A172 (cell line): ENCODE measurements at places on chromosomes 3 and 15.
A peak's percentile ranks its signal among the peaks of the same experiment; 100 is the strongest.

- no peak for DNase-seq
Measured at GRCh38 chr3:100252001-100252400, 8.8 kb upstream of the TBC1D23 start.

- peak; percentile 41 for DNase-seq
Measured at GRCh38 chr15:101187820-101188636, 63.8 kb downstream of the CHSY1 start.

GRCh38 chr3:110741891-110742290 lies 329.7 kb upstream of the NECTIN3 start:
- no peak for DNase-seq

GRCh38 chr3:30625541-30626438 lies 19.4 kb downstream of the TGFBR2 start:
- DNase-seq = peak; percentile 46

DNA sequence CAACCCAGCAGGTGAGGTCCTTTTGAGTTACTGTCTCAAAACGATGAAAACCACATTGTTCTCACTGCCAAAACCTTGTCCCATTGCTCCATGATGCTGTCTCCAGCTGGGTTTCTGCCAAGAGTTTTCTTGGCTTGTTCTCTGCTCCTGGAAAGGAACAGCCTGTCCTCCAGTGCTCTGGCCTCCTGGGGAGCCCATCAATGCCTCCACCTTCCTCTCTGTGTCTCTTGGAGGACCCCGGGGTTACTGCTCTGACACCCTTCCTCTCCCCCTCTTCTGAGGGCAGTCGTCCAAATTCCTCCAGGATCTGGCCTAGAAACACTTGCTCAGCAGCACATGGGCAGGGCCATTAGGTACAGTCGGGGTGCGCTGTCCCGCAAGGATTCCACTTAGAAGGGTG lies 63.9 kb upstream of the RGMA start:
- no peak for DNase-seq

DNA sequence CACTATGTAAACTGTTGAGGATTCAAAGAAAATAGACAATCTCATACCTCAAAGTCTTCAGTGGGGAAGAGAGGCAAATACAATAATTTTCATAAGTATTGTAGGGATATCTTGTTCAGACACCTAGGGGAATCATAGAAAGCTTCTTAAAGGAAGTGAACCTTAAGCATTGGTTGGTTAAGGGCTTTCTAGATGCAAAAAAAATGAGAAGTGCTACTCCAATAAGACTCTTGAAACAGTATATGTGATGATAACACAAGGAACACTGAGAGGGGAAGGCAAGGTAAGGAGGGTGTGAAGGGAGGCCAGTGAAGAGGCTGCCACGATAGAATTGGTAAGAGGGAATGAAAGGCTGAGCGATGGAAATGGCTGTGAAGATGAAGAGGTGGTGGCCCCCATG lies 104.1 kb downstream of the TPRG1 start:
- DNase-seq = no peak

- peak; percentile 14 for DNase-seq
Measured at GRCh38 chr3:62167566-62168262, 205.6 kb downstream of the FEZF2 start.

DNA sequence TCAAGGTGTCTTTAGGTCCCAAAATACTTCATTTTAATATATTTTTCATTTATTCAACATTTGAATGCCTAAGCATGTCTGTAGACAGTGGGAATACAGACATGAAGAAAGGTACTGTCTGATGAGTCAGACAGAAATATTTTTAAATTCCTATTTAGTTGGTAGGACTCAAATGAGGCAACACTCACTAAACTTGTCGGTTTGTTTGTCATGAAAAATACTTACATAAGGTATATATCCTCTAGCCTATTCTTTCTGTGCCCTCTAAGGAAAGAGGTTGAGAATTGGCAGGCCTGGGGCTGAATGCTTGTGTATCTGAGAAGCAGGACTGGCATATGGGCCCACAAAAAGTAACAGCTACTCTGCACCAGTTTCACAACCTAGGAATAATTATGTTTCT lies 423.6 kb upstream of the MDFIC2 start:
- DNase-seq = no peak

DNA sequence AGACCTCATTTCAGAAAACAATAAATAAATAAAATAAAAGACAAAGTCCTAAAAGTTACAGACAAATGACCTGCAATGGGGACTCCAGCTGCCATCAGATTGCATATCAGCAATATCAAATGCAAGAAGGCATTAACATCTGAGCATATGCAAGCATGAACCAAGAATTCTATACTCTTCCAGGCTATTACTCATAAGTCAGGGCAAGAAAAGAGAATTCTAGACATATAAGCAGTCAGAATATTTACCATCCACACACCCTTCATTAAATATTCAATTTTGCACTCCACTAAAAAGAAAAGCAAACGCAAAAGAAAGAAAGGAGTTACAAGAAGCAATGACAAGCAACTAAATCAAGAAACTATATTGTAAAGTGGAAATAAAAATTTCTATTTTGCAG lies 21.1 kb downstream of the PLA2G4F start:
- DNase-seq = no peak

DNA sequence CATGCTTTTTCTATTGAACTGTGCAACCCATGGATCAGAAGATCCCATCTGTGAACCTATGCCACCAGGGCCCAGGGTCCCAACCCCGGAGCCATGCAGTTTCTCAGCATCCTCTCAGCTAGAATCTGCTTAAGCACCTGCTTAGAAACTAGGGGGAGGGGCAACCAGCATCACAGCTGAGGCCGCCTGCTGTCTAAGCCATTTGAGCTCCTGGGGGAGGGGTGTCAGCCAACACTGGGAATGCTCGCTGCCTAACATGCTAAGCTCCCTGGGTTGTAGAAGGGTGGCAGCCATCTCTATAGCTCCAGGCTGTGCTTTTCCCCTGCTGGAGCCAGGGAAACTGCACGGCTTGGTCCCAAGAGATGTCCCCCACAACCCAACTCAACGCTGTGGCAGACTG lies 322.8 kb downstream of the EDEM1 start:
- DNase-seq = no peak

DNA sequence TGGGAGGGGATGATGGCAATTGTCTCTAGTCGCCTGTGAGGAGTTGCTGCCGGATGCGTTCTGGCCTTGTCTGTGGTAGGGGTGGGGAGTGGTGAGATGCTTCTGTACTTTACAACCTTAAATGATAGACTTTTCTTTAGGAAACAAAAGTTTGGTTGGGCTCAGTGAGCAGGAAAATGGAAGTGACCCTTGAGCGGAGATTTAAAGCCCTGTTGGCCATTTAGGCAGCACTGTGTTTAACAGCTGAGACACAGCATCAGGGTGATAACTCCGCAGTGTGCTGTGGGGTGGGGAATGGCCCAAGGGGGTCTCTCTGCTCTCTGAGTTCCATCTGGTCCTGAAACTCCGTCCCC lies 36.6 kb downstream of the SPSB4 start:
- no peak for DNase-seq

- no peak for DNase-seq
Measured at GRCh38 chr15:89366656-89367393, 32.2 kb upstream of the POLG start.

DNA sequence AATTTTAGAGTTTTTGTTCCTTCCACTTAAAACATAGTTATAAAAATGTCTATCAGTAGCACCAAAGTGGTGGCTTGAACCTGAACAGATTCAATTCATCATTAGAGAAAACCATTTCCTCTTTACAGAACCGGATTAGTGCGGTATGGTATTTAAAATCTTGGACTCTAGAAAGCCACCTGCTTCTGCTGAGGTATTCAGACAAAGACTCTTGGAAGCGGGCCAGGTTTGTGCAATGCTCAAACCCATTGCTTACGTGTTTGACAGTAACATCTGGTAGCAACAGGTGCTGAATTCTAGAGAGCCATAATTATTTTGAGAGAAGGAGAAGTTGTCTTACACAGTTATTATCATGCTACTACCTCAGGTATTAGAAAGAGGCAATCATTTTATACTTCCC lies 290.5 kb downstream of the NAALADL2 start:
- DNase-seq = peak; percentile 43

DNA sequence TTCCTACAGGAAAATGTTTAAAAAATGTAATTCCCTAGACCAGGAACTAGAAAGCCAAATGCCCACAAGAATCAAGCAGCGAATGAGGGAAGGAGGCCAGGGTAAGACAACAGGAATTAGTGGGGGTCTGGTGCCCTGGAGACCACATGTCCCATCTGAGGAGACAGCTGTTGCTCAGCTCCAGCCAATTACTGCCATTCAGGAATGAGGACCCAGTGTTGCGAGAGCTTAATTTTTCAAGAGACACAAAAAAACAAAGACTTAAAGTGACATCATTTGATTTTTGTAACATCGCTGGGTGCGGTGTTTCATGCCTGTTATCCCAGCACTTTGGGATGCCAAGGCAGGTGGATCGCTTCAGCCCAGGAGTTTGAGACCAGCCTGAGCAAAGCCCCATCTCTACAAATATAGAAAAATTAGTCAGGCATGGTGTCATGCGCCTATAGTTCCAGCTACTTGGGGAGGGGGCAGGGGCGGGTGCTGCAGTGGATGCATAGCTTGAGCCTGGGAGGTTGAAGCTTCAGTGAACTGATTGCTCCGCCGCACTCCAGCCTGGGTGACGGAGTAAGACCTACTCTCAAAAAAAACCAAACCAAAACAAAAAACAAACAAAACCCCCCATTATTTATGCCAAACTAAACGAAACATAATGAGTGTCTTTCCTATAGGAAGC lies 52.8 kb upstream of the LRIG1 start:
- no peak for DNase-seq

DNA sequence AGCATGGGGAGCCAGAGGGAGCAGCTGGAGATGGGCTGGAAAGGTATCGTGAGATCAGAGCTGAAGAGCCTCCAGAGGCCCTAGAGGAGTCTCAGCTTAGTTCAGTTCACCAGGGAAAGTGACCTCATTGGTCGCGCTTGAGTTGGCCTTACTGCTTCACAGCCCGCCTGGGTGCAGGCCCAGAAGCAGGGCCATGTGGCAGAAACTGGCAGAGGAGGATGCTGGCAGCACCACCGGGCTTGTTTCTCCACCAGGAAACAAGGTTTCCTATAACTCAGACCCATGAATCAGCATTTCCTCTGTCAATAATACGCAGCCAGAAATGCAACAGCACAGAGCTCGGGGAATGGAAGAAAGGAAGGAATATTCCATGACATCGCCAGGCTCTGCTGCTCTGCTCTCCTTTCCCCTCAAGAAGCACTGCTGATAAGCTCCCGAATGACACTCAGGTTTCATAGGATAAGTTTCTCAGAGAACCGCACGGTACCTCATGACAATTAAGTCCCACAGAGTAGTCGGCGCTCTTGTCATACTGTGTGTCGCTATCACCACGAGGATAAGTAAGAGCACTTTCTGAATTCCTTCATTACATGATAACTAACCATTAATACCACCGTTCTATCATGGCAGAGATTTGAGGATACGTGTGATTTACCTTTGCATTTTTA lies 147.1 kb upstream of the LPP start:
- no peak for DNase-seq

DNA sequence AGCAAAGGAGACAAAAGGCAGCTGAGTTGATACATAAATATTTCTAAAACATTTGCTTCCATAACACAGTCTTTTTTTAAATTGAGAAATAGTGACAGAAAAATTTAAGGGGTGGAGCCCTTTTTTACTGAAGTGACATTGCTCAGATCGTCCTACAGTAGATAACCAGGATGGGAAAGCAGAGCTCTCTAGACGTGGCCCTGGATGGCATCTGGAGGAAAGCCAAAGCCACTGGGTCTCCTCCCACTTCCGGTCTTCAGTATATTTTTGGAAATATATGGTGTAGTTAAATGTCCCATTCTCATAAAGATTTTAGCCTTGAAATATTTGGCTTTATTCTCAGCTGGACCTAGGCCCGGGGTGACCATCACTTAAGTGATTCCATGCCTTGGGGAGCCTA lies 326.1 kb downstream of the ZNF621 start:
- no peak for DNase-seq

- no peak for DNase-seq
Measured at GRCh38 chr3:55426486-55426885, 60.6 kb downstream of the WNT5A start.

DNA sequence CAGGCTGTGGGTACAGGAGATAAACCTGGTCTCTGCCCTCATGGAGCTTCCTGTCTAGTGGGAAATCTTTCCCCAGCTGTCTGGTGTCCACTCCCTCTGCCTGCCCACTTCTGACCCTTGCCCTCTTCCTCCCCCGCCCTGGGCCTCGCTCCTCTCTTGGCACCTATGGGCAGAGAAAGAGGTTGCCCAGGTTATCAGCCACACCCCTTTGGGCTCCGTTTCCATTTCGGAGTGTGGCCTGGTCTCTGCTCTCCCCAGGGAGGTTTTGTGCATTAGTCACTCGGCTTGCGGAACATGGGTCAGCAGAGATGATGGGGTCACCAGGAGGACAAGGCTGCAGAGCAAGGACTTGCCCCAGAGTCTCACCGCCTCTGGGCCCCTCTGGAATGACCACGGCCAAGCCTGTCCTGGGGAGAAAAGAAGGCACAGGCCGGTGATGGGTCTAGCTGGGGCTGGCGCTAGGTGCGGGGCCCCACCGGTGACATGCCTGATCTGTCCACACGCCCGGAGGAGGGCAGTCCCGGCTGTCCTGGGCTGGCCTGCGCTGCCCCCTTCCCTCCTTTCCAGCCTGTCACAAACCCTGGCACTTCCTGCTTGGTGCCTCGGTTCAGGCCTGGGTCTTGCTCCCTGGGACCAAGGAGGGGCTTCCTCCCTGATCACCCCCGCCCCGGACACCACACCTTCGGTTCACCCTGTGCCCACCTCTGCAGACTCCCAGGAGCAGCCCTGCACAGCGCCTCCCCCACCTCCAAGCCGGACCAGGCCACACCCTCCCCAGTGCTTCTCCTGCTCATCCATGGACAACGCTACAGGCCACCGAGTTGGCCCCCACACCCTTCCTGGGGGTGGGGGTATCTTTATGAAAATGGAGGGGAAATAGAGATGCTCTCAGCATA lies 35.6 kb upstream of the MUC4 start:
- peak; percentile 89 for DNase-seq

DNA sequence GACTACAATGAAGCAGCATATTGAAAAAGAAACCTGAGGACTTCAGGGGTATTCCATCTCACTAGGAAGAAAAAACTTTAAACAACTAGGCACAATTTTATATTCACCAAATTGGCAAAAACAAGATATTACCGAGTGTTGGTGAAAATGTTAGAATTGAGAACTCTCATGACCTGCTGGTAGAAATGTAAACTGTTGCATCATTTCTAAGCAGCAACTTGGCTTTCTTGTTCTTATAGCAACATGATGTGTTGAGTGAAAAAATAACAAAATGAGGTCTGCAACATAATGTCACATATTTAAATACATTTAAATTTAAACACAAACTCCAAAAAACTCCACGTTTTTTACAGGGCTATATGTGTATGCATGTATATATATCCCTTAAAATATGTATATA lies 59.0 kb upstream of the SPPL2A start:
- no peak for DNase-seq

- DNase-seq = no peak
Measured at GRCh38 chr3:174659511-174659910, 199.6 kb upstream of the NAALADL2 start.
